ENCODE measurements at places on chromosomes 16 and 17.

DNA sequence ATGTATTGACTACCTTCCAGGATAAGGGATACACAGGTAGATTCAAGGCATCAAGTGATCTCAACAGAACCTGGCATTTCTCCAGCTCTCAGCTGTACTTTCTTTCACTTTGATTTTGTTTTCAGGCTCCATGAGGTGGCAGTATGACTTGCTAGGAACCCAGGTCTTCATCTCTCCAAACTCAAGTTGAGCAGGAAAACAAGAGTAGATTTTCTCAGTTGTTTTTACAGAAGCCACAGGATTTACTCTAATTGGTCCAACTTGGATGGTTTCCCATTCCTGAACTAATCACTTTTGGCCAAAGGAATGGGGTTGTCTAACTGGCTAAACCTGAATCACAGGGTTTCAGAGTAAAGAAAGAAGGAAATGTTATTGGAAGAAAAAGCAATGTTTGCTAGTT, 146.6 kb downstream of the TRIM37 start:
- DNase-seq: no peak

DNA sequence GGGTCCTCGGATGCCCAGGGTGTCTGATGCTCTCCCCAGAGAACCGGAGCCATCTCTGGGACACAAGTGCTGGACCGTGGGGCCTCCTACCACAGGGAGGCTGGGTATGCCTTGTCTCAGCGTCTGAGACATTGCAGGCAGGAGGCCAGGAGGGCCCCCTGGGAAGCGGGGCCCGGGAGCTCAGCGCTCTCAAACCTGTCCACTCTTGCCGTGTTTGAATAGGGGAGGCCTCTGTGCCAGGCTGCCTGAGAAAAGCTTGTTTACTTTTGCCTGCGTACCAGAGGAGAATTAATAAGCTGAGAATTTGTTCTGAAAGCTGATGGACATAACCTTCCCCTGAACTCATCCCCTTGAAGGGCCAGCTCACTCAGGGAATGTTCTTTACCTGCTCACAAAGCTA, 163.8 kb downstream of the NTN1 start:
- DNase-seq: no peak

- DNase-seq: no peak
These were observed 20.2 kb downstream of the SPNS2 start for GRCh38 chr17:4518901-4519300.

- no peak for DNase-seq
These were observed 70.8 kb upstream of the KCTD5 start for GRCh38 chr16:2611499-2611862.

All from activated naive CD4-positive, alpha-beta T cell (primary cell).